Renal cortical epithelial cell (primary cell): ENCODE measurements at places on chromosomes 16 and 17.

- DNase-seq: no peak
Measured at GRCh38 chr16:2765462-2766404, 11.3 kb downstream of the ELOB start.

- peak; percentile 65 for DNase-seq
Measured at GRCh38 chr16:88510091-88510994, 57.3 kb downstream of the ZFPM1 start.

GRCh38 chr17:8300627-8301242 is 5.5 kb upstream of the SLC25A35 start:
- peak; percentile 50 for DNase-seq

DNA sequence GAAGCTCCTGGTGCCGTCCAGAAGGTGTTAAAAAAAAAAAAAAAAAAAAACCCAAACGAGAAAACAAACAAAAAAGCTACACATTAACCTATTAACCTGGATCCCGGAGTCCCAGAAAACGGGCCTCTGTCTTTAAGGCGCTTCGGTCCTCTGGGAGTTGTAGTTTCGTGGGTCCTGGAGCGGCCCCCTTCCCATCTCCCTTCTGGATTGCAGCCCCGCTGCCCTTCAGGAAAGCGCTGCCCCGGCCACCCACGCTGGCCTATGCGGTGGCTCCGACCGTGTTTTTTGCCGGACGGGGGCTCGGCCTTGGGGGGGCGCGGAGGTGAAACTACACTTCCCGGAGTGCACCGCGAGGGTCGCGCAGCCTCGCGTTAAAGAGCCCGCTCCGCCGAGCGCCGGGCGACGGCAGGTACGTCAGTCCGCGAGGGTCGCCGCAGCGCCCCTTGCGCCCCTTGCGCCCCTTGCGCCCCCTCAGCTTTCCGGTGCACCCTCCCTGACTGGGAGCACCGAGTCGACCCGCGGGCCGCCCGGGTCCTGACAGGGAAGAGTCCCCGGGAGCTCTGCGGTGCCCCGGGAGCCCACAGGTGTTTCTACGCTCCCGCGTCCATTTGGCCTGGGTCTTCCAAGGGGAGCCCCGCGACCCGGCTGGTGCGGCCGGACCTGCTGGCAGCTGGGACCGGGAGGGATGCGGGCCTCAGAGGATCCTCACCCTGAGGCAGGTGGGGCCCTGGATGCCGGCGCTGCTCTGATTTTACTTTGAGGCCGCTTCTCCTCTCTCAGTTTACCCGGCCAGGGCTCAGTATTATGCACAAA is at the start of gene FCSK:
TSS of gene FCSK (plus strand) at position 374 of the 813 bp plus-strand sequence. CDS start 8,596 bp downstream, outside the sequence.
- DNase-seq: peak; percentile 68

DNA sequence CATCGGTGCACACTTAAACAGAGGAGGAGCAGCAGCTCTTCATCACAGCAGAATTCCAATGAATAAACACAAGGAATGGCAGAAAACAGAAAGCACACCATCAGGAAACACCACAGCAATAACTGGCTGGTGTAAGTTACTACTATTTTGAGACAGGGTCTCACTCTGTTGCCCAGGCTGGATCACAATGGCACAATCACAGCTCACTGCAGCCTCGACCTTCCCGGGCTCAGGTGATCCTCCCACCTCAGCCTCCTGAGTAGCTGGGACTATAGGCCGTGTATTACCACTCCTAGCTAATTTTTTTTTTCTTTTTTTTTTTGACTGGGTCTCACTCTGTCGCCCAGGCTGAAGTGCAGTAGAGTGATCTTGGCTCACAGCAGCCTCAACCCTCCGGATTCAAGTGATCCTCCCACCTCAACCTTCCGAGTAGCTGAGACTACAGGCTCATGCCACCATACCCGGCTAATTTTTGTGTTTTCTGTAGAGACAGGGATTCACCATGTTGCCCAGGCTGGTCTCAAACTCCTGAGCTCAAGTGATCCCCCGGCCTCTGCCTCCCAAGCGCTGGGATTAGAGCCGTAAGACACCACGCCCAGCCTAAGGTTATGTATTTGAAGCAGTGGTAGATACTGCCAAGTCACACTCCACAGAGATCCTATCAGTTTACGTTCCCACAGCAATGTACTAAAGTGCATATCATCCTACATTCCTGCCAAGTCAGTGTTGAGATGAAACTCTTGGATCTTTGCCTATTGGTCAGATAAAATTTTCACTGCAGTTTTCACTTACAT is 20.7 kb downstream of the TRAP1 start:
- peak; percentile 58 for DNase-seq

- DNase-seq: no peak
Measured at GRCh38 chr16:73145166-73145880, 97.4 kb upstream of the ZFHX3 start.

DNA sequence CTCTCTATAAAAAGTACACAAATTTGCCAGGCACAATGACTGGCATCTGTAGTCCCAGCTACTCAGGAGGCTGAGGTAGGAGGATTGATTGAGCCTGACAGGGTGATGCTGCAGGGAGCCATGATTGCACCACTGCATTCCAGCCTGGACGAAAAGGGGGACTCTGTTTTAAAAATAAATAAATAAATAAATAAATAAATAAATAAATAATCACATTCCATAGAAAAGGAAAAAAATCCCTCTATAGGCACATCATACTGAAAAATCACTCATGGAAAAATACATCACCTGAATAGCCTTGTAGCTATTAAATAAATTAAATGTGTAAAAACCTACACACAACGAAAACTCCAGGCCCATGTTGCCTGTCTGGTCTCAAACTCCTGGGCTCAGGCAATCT is 56.4 kb downstream of the CPPED1 start:
- DNase-seq: no peak

DNA sequence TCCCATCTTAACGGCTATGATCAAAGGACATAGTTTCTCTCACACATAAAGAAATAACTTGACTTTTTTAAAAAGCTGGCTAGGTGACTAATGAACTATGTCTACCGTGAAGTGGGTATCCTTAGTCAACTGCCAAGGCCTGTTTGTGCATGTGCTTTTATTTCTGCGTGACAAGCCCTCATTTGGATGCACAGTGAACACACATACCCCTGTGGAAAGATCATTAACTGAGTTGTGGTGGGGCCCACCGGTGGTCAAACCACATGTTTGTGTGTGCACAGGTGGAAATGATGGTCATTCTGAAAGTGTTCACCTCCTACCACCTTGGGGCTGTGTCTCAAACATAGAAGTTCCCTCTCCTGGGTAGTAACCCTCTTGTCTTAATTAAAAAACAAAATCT is 256.1 kb upstream of the SALL1 start:
- DNase-seq: peak; percentile 97

GRCh38 chr17:50163843-50164696 is 1.7 kb upstream of the SGCA start:
- DNase-seq: no peak

GRCh38 chr17:81397314-81398175 is 2.3 kb downstream of the BAHCC1 start:
- no peak for DNase-seq
